ENCODE measurements at places on chromosomes 7 and 10. TPM values are rescaled to one million over a fixed set of nuclear protein-coding genes. Genes with fewer than 3 reads are reported as not detected.

AGFG2 gene
- total RNA-seq, result 45.6 TPM

TCAF2 gene
- 36.4 TPM for total RNA-seq

BAIAP2L1 gene
- 1.7 TPM for total RNA-seq

RASSF4 gene
- 1.8 TPM for total RNA-seq

DMBT1 gene
- not detected for total RNA-seq

SLC39A12 gene
- total RNA-seq, result not detected

FAM25G gene
- total RNA-seq, result not detected

CYP3A7 gene
- total RNA-seq, result not detected

HTR5A gene
- total RNA-seq, result not detected

DNA sequence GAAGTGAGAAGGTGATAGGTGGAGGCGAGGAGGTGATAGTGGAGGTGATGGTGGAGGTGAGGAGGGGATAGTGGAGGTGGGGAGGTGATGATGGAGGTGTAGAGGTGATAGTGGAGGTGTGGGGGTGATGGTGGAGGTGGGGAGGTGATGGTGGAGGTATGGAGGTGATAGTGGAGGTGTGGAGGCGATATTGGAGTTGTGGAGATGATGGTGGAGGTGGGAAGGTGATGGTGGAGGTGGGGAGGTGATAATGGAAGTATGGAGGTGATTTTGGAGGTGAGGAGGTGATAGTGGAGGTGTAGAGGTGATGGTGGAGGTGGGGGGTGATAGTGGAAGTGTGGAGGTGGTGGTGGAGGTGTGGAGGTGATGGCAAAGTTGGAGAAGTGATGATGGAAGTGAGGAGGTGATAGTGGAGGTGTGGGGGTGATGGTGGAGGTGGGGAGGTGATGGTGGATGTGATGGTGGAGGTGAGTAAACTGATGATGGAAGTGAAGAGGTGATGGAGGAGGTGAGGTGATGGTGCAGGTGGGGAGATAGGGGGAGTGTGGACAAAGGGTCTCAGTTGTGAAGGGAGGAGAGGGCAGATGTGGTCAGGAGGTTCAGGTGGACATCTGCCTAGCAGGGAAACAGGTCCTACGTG is 36.6 kb downstream of the ADCY1 start:
- no peak for DNase-seq

- no peak for DNase-seq
These were observed 3.8 kb upstream of the CH25H start for GRCh38 chr10:89210794-89211425.

- DNase-seq, result no peak
These were observed 27.6 kb upstream of the C10orf71 start for GRCh38 chr10:49271346-49271745.

DNA sequence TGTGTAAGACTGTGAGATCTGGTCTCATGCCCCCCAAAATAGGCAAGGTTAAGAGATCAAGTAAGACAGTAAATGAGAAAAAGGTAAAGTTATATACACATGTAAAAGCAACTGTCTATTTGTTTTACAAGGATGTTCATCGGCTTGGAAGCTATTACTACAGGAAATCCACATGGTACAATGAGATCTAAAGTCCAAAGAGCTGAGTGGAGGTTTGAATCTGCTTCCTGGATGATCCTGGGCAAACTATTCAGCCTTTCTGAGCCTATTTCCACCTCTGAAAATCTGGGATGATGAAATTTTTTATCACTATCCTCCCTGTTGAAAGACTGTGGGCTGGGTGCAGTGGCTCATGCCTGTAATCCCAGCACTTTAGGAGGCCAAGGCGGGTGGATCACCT is 123.0 kb downstream of the IDE start:
- DNase-seq, result no peak

DNA sequence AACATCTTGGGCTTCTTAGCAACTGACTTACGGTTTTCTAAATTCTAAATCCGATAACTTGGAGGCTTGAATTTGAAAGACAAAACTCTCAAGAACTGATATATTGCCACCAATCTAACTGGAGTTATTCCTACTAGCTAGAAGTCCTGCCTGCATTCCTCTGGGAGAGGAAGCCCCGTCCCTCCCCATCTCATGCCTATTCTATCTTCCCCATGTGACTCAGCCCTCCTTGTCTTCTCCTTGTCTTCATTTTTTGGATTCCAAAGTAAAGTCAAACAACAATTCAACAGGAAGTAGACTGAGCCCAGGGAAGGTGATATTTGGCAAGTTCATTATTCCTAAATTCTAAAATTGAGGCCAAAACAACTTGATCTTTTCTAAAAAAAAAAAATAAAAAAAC is 587.7 kb downstream of the KCNMA1 start:
- no peak for DNase-seq

- no peak for DNase-seq
These were observed 3.6 kb downstream of the INMT start for GRCh38 chr7:30755384-30756154.

DNA sequence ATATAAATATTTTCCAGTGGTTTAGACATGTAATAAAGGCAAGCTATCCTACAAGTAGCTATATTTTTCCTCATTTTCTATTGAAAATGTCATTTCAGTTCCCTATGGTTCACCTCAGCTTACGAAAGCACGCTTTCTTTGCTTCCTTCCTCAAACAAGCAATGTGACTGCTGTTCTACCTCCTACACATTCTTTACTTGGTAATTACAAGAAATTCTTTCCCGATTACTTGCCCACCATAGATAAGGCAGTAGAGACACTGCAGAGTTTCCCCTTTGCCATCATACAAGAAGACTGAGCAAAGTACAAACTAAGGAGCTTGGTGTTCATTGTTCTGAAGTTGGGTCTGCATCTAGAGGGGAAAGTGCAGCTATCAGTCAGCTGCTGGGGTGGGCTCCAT is 249.4 kb downstream of the CRPPA start:
- DNase-seq, result no peak

DNA sequence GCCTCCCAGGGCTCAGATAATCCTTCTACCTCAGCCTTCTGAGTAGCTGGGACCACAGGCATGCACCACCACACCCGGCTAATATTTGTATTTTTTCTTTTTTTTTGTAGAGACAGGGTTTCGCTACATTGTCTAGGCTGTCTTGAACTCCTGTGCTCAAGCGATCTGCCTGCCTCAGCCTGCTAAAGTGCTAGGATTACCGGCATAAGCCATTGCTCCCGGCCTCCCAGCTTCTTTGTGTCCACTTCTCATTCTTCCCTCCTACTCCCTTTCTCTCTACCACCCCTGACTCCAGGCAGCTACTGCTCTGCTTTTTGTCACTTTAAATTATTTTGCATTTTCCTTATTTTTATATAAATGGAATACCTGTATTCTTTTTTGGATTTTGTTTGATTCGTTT is 83.4 kb downstream of the PALS2 start:
- no peak for DNase-seq

DNA sequence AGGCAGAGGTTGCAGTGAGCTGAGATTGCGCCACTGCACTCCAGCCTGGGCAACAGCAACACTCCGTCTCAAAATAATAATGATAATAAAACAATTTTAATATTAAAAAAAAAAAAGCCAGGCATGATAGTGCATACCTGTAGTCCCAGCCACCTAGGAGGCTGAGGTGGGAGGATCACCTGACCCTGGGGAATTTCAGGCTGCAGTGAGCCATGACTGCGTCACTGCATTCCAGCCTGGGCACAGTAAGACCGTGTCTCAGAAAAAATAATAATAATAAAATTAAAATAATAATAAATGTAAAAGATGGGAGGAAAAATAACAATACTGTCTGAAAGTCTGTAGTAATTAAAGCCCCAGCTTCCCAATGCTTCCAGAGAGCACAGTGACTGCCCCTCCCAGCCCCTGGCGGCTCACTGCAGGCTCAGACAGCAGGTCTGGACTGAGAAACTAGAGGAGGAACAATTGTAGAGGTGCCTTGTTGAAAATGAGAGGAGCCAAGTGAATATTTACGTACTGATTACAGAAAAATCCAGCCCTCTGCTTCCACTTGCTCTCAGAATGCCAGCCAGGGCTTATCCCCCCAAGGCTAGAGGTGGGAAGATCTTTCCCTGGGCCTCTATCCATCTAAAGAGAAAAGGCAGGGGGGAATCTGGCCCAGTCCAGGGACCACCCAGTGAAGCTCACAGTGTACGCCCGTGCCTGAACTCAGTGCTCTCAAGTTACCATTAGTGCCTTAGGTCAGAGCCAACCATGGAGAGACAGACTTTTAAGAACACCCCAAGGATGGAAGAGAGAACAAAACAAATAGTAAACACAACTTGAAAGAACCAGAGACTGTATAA is 112.8 kb downstream of the PARD3 start:
- DNase-seq, result no peak

DNA sequence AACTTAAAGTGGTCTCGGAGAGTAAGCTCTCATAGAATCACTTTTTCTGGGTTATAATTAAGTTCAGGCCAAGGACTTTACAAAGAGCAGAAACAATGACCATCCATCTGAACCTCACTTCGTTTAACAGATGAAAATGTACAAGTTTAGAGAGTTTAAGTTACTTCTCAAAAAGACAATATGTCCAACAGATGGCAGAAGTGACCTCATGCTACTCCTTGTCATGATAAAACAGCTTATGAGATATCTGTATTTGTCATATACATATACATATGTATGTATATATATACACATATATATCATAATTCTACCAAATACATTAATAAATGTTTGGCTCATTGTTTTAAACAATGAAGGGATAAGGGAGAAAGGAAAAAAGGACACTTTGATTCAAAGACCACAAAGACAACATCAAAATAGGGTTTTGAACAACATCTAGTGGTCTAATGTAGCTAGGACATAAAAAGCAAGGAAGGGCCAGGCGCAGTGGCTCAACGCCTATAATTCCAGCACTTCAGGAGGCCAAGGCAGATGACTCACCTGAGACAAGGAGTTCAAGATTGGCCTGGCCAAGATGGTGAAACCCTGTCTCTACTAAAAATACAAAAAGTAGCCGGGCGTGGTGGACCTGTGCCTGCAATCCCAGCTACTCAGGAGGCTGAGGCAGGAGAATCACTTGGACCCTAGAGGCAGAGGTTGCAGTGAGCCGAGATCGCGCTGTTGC is 17.8 kb downstream of the NAPEPLD start:
- no peak for DNase-seq

DNA sequence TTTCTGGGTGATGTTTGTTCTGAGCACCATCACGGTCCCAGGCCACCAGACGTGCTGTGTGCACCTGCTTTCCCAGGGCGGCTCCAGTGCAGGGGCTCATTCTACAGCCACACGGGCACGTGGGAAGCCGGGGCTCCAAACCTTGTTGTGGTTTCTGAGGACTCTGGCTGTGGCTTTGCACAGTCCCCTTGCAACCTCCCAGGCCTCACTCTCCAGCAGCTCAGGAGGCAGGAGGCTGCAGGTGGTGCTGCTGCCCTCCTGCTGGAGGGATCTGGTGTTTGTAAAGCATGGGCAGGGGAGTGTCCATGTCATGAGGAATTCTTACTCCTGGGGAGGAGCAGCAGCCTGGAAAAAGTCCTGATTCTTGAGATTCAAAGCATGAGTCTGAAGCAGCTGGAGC is 54.3 kb downstream of the INSYN2A start:
- no peak for DNase-seq

DNA sequence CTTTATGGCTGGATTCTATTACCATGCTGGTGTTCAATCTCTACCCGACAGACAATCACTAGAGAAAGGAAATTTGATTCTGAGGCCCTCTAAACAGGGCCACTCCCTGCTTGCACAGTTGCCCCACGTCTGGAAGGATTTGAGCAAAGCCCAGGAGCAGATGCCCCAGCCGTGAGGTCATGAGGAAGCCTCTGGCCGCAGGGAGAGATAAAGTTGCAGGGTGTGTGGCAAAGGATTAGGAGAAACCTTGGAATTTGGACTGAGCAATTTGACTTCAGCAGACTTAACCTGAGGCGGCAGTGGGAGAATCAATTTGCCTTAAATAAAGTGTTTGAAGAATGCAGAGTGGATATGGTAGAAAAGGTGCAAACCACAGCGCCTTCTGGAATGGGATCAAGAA is 40.2 kb upstream of the KLF6 start:
- DNase-seq, result no peak

GRCh38 chr7:155458111-155458877 is at the start of gene EN2:
TSS of gene EN2 (plus strand) at chr7:155458129. CDS start at chr7:155458378, 249 bp downstream.
- no peak for DNase-seq

DNA sequence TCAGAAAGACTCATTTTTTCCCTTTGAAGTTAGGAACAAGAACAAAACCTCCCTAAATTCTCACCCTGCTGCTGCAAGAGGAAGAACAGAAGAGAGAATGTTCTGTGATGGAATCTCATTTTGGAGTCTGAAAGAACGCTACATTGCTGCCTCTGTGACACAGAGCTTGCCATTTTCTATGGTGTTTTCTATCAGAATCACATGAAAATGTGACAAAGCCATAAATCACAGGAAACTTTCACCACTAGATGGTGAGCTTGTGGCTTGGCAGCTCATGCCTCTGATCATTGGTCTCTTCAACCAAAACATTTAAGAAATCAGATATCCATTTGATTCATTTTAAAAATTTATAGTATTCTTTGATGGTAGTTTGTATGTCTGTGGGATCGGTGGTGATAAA is 82.9 kb downstream of the CADPS2 start:
- DNase-seq, result no peak

DNA sequence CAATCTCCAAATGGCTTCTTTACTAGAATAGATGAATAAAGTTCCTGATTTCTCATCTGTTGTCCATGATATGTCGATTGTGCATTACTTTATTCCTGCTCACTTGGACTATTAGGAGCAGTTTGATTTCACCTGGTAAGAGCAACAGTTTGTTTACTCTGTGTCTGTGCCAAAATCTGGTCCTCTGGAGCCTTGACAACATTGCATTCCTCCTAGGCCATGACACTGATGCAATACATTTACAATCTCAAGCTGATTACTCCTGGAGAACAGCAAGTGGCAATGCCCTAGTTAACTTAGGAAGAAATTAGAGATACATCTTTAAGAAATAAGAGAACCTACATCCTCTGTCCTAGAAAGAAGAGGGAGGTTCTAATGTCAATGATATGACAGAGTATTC is 71.8 kb downstream of the SGCE start:
- DNase-seq, result no peak

GRCh38 chr7:37408291-37409228 is 40.1 kb downstream of the ELMO1 start:
- peak; percentile 31 for DNase-seq

GRCh38 chr7:22333680-22334141 is 23.2 kb downstream of the RAPGEF5 start:
- DNase-seq, result no peak

DNA sequence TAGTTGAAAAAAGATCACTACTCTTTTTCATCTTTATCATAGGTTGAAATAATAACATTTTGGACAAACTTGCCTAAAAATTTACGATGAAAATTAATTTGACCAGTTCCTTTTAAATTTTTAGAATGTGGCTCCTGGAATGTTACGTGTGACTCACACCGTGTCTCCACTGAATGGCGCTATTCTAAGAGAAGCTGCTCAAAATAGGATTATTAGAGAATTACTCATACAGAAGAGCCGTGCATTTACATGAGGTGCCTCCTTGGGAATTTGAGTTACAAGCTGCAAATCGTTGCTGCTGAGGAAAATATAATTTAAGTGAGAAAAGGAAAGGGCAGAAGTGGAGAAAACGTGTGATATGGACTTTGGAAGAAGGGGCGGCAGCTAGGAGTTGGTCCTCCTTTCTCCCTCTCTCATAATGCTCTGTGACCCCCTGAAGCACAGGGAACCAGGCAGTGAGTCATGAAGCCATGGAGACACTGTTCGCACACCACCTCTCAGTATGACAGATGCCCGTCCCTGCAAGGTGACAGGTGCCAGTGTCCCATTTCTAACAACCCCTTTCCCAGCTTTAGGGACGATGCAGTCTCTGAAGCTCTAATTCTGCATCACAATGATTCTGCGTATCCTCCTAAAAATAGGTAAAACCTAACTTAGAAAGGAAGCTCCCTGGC is 323.2 kb upstream of the COBL start:
- no peak for DNase-seq
